Stimulated activated CD4-positive, alpha-beta T cell treated with anti-CD3 and anti-CD28 coated beads, Interleukin-1b, Interleukin-23, amount 100 ng/mL, for 1 hour (primary cell): ENCODE measurements at places on chromosomes 11 and 22.

GRCh38 chr11:131463649-131464425, 93.4 kb downstream of the NTM start:
- no peak for DNase-seq

- DNase-seq, result peak; percentile 42
These were observed 17.5 kb downstream of the USP2 start for GRCh38 chr11:119363851-119364590.

DNA sequence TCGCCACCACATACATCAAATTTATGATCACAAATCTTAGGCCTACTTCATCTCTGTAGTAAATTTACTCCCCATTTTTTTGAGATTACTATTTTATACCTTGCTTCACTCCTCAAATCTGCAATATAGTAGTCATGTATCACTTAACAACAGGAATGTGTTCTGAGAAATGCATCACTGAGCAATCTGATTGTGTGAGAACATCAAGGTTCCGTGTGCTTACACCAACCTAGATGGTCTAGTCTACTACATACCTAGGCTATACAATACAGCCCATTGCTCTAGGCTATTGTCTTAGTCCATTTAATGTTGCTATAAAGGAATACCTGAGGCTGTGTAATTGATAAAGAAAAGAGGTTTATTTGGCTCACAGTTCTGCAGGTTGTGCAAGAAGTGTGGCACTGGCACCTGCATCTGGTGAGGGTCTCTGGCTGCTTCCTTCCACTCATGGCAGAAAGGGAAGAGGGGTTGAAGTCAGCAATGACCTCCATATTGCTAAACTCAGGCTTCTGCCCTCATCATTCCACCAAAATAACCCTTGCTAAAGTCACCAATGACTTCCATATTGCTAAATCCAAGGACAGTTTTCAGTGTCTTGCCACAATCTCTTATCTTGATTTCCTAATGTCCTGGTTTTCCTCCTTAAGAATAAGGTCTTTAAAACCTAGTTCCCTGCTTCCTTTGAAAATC, 140.3 kb downstream of the RBFOX2 start:
- no peak for DNase-seq

DNA sequence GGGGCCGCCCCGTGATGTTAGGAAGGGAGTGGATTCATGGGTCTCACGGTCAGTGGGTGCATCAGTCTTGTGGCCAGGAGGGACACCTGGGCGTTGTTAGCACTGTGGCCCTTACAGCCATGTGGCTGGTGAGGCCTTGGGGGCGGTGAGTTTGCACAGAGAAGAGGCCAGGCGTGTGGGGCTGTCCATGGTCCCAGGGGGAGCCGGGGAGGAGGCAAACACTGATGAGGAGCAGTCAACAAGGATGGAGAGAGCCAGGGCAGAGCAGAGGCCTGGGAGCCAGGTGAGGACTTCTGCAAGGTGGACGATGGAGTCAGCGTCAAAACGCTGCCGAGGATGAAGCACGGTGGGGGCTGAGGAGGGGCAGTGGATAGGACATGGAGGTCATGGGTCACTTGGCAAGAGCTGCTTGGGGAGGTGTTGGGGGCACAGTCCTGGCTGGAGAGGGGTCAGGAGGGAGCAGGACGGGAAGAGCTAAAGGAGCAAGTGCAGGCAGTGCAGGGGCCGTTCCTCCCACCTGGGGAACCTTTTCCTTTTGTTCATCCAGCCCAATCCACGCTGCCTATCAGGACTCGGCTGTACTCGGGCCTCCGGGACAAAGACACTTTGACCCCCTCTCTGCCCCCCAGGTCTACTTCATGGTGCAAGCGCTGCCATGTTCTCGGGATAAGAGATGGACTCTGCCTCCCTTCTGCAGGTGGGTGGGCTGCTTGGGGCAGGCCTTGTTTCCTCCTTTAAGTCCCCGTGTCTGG, 801.1 kb downstream of the TBC1D22A start:
- DNase-seq, result no peak

- no peak for DNase-seq
These were observed 10.4 kb upstream of the EIF3M start for GRCh38 chr11:32573228-32573627.

GRCh38 chr11:94975599-94975998, 2.1 kb downstream of the KDM4D start:
- DNase-seq, result no peak

DNA sequence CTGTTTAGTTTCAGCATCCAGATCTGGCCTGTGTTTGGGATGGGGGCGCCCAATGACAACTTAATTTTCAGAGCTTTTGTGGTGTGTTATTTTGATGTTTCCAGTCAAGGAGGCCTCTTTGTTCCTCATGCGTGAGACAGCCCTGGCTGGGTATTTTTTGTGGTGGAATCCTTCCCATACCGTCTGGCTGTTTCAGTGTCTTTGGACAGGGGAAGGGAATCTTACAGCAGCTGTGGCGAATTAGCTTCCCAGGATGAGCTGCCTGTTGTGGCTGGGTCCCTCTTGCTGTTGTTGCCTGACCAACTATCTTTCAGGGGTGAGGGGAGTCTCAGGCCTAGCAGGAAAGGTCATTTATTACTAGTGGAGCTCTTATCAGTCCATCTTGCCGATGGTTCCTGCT, 138.8 kb downstream of the ARHGAP20 start:
- DNase-seq, result no peak

GRCh38 chr22:35524966-35525686, 15.5 kb upstream of the RASD2 start:
- no peak for DNase-seq

GRCh38 chr11:46181843-46182424, 60.7 kb upstream of the PHF21A start:
- no peak for DNase-seq

DNA sequence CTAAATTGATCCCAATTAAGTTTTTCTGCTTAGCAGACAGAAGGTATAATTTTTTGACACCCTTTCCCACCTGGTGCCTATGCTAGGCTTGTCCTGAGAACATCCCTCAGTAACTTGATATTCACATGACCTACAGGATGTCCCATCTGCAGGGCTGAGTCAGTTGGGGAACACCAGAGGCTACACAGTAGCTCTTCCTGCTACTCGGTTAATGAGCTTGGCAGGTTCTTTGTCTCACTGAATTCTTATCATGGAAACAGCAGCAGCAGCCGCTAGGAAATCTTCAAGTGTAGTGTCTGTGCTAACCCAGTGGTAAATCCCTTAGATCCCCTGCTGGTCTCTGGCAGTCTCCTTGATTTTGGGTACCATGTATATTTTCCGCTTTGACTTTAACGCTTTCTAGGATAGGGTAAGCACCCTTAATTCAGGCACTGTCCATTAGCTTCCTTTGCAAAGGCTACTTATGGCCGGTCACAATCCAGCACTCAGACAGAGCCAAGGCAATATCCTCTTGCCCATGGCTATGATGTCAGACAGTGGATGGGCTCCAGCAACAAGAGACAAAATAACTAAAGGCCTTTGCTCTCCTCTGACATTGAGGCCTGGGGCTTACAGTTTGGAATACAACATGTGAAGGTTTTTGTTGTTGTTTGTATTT, 8.5 kb downstream of the MRPL16 start:
- DNase-seq, result no peak

DNA sequence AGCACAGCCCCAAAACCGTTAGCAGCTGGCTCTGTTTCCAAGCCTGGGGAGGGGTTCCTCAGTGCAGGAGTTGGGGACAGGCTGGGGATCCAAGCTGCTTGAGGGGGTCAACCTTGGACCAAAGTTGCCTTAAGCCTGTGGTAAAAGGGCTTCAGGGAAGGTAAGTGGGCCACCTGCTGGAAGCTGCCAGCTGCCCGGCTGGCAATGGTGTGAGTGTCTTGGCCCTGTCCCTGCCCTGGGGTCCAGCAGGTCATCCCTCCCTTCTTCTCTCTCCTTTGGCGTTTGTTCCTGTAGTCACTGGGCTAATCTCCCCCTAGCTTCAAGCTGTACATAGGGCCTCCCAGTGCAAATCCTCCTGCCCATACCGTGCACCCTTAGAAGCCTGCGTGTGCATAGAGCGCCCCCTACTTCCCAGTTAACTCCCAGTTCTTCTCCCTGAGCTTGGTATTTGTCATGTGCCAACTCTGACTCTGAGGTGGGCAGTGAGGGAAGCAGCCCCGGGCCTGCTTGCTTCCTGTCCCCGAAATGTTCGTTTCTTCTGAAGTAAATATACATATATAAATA, 4.4 kb downstream of the TMEM258 start:
- no peak for DNase-seq

- DNase-seq, result no peak
These were observed at the start of gene RANBP1 for GRCh38 chr22:20115691-20116375. Gene RANBP1, plus strand, starts transcription at chr22:20116104. Its CDS starts 81 bp downstream, at chr22:20116185.

- DNase-seq, result no peak
These were observed 92.5 kb downstream of the C11orf87 start for GRCh38 chr11:109514313-109515018.

DNA sequence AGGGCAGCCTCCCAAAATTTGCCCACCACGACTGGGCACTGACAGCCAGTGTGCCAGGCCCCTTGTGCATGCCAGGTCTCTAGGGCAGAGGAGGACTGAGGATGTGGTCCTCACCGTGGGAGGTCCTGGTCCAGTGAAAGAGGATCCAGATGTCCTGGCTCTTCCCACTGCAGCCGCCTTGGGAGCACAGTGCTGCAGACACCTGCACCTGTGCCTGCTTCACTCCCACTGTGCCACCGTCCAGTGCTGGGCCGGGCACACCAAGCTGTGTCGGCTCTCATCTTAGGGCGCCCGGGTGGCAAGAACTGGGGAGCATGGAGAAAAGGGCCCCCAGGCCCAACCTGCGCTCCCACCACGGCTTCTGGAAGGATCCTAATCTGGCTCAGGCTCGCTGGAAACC, 1147.1 kb downstream of the BRD1 start:
- no peak for DNase-seq

DNA sequence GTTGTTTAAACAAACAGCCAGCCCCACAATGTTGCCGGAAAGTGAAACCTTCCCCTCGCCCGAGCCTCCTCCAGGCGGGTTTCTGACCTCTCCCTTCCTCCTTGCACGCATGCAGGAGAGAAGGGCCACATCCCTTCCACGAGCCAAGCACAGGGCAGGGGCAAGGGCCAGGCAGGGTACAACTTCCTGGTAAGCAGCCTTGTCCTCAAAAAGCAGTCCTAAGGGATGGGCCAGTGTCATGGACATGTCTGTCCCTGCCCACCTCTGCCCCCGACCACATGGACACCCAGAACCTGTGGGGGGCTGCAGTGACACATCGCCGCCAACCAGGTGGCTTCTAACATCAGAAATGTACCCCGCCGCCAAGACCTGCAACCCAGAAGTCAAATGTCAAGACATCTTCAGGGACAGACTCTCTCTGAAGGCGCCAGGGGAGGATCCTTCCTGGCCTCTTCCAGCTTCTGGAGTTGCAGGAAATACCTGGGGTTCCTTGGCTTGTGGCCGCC, 145.3 kb downstream of the CRYBB2 start:
- DNase-seq, result no peak

GRCh38 chr11:92361551-92361950, 136.9 kb downstream of the FAT3 start:
- DNase-seq, result no peak

DNA sequence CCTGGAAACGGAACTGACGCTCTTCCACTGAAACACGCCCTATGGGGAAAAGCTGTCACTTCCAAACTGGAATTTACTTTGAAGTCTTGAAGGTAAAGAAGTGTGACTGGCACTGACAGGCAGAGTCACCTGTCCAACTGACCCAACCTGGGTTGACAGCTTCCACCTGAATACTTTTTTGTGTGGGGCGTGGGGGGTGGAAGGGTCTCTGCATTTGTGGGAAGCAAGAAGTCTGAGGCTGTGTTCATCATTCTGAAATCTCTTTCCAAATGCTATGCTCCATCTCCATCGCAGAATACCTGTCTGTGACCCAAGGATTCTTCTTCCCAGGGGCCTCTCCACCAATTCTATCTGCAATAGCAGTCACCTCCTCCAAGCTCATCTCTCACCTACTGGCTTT, 7.8 kb downstream of the IFT27 start:
- DNase-seq, result no peak

DNA sequence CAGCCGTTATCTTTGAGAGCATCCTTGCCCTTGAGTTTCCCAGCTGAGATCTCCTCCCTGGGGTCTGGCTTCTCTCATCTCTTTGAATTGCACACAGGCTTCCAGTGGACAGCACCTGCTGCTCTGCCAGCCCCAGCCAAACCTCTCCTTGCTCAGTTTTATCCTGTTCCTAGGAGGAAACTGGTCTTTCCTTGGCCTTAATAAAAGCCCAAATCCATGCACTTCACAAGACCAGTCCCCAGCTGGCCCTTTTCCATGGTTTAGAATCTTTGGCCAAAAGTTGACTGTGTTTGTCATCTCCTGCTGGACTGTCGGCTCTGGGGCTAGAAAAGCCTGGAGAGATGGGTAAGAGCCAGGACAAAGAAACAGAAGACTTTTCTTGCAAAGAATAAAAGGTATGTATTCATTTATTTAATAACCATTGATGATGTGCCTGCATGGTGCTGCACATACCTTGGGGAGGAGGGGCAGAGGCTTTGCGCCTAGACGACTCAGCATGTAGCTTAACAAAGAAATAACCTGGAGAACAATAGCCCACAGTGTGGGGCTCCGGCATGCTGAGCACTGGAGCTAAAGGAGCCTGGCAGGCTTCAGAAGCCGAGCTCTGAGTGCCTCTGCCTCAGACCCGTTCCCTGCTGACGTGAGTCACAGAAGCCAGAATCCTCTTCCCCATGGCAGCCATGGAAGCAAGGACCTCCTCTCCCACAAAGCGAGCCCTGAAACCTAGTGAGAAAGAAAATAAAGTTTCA, 319.3 kb upstream of the B3GAT1 start:
- no peak for DNase-seq

GRCh38 chr11:3189196-3189843, 24.2 kb upstream of the OSBPL5 start:
- no peak for DNase-seq

DNA sequence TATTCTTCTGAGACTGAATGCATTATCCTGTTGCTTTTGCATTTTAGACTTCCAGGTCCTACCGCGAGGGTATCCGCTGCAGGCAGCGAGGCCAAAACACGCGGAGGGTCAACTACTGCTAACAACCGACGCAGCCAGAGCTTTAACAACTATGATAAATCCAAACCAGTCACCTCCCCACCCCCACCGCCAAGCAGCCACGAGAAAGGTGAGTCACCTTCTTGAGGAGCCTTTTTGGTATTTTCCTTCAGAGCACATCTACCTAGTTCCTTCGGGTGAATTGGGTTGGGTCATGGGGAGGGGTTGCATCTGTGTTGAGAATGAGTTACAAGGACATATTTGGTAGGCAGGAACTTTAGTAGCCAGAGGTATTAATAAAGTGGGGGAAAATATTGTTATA, 179.8 kb downstream of the NAV2 start:
- no peak for DNase-seq

GRCh38 chr11:15655552-15655951, 540.8 kb downstream of the INSC start:
- DNase-seq, result no peak

DNA sequence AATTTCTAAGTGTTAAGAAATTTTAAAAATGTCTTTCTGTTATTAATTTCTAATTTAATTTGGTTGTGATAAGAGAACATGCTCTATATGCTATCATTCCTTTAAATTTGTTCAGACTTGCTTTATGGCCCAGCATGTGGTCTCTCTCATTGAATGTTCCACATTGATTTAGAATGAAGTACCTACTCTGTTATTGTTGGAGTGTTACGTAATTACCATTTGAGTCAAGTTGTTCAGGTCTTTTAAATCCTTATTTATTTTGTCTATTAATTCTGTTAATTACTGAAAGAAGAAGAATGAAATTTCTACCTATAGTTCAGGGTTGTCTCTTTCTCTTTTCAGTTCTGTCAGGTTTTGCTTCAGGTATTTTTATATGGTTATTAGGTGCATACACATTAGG, 57.0 kb downstream of the PRMT3 start:
- no peak for DNase-seq
